Stimulated activated CD8-positive, alpha-beta memory T cell treated with anti-CD3 and anti-CD28 coated beads, Interleukin-4, amount 100 ng/mL, for 48 hours (primary cell): ENCODE measurements at places on chromosomes 12 and 14.
A peak's percentile ranks its signal among the peaks of the same experiment; 100 is the strongest.

DNA sequence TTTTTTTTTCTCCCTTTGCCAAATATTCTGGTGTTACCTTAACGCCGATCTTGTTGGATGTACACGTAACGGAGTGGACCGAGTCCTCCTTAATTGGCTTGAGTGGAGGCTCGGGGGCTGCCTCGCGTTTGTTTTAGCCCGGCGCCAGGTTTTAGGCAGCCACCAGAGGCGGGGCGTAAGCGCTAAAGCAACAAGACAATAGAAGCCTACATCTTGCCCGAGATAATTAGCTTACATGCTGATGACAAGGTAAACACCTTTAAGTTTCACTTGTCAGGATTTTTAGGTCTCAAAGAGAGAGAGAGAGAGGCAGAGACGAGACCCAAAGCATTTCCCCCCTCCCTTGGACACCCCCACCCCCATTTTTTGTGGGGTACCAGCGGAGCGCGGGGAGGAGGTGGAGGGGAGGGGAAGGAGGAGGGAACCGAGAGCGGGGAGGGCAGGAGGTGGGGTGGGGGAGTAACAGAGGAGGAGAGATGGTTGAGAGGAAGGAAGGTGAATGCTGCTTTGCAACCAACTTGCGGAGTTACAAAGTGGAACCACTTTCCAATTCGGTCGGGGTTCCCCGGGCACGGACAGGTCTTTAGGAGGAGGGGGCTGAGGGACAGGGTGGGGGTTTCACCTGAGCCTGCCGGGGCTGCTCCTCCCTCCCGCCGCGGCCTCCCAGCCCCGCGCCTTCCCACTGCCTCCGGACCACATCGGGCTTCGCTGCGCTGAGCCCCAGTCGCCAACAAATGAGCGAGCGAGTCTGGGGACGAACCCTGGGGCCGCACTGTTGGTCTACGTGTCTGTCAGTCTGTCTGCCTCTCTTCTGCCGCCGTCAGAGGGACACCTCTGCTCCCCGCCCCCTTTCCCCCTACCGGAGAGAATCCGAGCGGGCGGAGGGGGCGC, at the start of gene NKX2-1:
Gene NKX2-1 (minus strand): TSS at position 802 of the 891 bp plus-strand sequence. CDS start 103 bp downstream, at position 699.
- DNase-seq = peak; percentile 27

- no peak for DNase-seq
Observed at GRCh38 chr12:5567016-5567725, 135.3 kb downstream of the NTF3 start.

GRCh38 chr14:32823706-32824105, 115.0 kb upstream of the NPAS3 start:
- no peak for DNase-seq

DNA sequence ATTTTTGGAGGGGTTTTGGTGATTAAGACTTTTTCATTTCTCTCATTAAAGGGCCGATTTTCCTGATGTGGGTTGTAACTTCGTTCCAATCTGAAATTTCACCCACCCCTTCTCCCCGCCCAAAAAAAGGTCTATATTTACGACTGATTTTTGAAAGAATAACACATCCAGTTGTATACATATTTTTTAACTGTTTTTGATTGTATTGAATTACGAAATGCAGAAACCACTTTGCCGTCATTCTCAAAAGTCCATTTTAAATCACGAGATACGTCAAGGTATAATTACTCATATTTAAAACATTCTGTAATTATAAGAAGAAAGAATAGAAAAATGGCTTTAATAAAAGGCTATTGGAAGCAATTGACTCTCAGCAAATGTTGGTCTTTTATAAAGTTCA, 520.7 kb downstream of the MED13L start:
- DNase-seq = no peak

DNA sequence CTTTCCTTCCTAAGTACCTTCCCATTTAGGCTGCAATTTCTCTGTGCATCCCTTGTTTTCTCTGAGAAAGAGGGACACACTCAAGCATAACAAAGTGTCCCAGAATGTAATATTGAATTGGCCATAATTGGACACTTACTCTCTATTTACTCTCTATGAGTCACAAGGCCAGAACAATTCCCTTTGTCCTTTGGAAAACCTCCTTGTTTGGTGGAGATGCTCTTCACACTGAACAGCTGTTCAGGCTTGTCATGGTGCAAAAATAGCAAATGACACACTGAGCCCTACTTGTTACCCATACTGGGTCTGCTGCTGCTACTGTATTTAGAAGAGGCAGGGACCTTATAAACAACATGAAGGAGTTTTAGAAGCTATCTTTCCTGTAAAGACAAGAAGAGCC, 1590.5 kb upstream of the TMEM132C start:
- no peak for DNase-seq

- DNase-seq = peak; percentile 28
Observed at GRCh38 chr12:24795699-24796347, 153.1 kb downstream of the BCAT1 start.

DNA sequence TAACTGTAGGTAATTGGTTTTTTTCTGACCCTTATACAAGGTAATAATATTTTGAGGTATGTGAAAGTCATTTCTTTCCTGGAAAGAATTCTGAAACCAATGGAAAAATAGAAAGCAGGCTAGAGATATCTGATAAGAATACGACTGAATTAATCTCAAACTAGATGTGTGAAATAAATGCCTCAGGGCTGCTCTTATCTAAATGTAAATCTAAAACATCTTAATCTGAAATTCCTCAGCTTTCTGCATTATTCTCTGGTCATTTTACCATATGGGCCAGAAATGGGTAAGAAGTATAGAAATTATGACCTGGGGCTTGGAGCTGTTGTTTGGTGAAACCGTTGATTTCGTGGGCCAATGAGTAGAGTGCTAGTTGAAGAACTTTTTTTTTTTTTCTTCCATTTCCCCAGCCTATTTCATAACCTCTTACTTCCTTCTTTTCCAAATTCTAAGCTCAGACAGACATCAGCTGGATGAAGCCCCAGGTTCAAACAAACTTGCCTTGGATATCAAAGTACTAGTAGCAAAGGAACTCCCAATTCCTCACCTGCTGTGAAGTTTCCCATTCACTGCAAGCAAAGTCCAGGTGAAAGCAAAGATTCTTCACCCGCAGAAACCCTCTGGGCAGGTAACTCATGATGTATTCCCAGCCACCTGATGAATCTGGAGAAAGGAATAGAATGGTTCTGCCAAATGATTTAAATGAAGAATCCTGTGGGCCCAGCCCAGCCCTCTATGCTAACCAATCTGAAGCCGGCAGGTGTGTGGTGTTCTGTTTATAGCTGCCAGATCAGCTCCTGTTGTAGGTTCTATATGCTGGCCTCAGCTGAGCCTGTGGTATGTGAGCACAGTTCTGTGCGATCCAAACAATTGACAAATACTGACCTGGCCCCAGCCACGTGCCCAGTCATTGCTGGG, 9.7 kb upstream of the FOS start:
- DNase-seq = peak; percentile 17

- DNase-seq = no peak
Observed at GRCh38 chr14:25463480-25463879, 413.5 kb upstream of the STXBP6 start.

DNA sequence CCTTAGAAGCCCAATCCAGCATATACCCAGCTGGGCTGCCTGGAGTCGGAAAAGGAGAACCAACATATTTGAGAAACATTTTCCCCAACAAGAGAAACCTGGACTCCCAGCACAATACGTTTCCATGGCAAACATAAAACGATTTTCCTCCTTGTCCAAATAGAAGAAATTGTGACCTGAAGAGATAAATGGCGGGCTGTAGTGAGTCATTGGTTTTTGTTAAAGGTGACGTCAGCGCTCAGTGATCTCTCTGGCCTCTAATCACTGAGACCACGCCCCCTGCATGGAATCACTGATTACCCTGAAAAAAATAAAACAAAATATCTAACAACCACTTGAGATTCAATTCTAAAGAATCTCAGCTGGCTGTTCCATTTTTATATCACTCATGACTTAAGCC, 6.0 kb downstream of the CCDC60 start:
- DNase-seq = no peak

DNA sequence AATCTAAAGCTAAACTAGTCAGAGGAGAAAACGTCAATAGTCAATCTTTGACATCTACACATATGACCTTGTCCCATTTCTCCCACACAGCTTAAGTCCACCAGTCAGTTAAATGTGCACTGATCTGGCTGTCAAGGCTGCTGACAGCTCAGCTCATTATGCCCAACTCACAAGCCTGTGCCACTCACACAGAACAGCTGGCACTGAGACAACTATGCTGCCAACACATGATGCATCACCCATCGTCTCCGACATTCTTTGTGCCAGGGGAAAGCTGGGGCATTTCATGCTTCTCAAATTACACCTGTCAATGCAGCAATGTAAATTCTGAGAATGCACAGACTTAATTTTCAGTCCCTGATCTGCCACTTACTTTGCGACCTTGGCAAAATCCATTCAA, 25.3 kb downstream of the GNS start:
- DNase-seq = no peak

DNA sequence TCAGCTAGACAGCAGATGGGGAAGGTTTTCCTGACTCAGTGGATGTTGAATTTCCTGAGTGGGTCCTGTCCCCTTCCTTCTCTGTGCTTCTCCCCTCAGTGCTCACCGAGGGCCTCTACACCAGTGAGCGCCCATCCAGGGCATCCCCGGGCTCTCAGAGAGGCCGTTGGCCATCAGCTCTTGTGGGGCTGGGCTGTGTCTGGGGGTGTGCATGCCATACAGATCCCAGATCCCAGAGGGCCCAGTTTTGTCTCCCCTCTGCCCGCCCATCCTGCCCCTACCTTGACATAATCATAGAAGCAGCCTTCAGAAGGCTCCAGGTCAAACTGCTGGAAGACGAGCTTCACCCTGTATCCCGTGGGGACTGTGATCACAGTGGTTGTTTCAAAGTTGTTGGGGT, 1.1 kb downstream of the C1R start:
- DNase-seq = no peak

DNA sequence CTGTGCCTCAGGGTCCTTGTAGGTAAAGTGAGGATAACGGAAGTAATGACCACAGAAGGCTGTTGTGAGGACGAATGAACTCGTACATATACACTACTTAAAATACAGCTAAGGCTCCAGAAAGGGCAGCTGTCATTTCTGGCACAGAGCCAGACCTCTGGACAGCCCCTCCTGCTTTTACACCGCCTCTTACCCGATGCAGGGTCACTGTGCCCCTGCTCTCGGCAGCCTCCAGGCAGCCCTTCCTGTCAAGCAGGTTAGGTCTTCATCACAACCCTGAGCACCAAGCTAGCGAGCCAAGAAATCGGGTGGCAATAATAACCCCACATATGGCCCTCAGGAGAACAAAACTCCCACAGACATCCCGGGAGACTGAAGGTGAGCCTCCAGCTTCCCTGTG, 8.5 kb downstream of the TMEM229B start:
- DNase-seq = no peak

GRCh38 chr12:130136509-130137039, 25.7 kb upstream of the FZD10 start:
- no peak for DNase-seq

DNA sequence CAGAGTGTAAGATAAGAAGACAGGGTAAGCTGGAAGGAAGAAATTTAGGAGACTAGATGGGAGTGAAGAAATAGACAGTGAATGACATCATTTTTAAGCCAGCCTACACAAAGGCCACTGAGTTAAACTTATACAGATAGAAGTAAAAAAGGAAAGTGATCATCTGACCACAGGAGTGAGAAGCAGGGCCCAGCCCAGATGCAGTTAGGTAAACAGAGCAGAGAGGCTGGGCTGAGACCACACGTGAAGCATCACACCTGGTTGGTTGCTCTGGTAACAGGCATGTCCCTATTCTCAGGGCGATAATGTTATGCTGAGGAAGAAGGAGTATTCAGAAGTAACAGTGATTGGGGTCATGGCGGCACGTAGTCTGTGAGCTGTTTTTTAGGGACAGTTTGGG, 1079.4 kb downstream of the AACS start:
- DNase-seq = no peak

DNA sequence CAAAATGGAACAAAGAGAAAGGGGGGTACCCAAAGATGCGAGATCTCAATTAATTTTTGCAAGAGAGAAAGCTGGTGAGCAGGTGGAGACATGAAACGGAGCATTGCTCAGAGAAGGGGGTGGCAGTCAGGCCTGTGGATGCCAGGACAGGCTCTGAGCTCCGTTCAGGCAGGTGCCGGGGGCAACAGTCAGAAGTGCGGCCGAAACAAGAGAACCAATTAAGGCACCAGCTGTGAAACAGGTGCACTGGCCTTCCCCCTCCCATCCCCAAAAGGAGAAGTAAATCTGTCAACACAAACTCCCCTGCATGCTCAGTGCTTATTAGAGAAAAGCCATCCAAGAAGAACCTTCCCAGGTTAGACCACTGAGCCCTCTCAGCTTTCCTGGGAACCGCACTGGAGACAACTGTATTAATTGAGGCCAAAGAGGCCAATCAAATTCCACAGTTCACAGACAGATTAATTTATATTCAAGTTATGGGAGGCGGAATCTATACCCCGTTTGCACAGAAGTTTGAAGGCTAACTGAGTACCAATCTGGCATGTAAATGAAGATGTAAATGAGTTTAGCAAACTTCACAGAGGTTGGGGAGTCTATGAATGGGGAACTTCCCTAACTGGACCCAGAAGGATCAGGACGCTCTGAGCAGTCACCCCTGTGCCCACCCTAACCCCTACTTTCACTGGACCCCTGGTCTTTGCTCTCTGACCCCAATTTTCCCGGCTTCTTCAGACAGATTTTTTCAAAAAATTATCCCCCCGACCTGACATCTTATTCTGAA, 20.9 kb downstream of the OAS2 start:
- no peak for DNase-seq

GRCh38 chr14:105660816-105661531, 134.6 kb downstream of the TMEM121 start:
- DNase-seq = no peak

DNA sequence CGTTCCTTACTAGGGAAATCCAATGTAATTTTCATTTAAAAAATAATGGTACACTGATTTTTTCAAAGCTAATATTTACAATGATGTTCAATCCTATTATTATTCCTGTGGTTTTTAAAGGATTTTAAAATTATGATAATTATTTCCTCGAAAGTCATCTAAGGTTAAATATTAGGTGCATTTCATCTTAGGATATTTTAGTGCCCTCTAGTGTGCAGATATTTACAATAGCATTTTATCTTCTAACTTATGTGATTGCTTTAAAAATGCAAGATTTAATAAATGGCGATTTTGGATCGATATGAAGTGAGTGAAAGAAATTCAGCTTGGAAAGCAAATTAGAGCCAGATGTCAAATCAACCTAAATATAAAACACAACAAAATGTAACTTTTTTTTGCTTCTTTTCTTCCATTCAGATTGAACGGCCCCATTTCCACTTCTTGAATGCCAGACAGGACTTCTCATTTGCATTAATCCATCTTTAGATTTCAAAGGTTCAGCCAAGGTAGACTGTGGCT, 293.5 kb downstream of the SLC6A15 start:
- no peak for DNase-seq

DNA sequence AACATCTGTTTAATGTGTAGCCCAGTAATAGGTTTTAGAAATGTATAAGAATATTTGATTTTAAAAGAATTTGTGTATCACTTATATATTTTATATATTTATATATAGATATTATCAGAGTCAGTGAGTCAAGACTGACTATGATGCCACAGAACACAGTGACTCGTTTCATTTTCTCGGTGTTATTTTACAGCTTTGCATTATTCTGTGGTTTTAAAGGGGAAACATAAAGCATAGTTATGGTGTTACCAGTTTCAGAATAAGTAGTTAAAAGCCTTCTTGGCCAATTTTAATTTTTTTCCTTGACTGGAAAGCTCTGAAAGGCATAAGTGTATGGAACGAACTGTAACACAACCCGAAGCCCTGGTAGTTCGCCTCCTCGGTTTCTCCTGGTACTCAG, 91.0 kb downstream of the GRIP1 start:
- DNase-seq = no peak
